ENCODE measurements at places on chromosomes 3 and 15.

- DNase-seq: no peak
Observed at GRCh38 chr3:46471371-46471914, 6.7 kb upstream of the LTF start.

- no peak for DNase-seq
Observed at GRCh38 chr15:86849558-86850285, 770.1 kb downstream of the AGBL1 start.

DNA sequence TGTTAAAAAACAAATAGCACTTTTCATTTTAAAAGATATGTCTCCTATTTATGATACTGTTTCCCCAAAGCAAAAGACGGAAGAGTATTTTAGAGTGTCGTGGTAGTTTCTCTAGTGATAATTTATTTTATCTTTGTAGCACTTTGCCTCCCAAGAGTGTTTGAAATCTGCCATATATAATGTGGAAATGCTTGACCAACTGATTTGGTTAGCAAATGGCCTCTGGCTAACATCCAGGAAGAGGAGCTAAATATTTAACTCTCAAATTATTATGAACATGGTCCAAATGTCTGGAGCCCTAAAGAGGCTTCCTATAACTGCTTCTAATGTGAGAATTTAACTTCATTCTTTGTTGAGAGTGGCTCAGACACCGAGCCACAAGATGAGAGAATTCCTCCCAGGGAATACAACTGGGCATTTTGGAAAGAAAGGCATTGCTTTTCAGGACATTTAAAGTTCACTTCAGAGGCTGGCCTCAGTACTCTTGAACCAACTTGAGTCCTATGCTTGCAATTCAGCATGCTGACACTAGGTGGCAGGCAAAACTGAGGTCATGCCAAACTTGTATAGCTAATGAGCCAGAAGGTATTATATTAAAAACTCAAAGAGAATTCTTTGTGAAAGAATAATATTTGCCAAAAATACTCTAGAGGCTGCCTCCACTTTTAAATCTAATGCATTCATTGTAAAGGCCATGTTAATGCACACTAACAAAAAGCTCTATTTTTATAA is 104.5 kb downstream of the RARB start:
- no peak for DNase-seq

DNA sequence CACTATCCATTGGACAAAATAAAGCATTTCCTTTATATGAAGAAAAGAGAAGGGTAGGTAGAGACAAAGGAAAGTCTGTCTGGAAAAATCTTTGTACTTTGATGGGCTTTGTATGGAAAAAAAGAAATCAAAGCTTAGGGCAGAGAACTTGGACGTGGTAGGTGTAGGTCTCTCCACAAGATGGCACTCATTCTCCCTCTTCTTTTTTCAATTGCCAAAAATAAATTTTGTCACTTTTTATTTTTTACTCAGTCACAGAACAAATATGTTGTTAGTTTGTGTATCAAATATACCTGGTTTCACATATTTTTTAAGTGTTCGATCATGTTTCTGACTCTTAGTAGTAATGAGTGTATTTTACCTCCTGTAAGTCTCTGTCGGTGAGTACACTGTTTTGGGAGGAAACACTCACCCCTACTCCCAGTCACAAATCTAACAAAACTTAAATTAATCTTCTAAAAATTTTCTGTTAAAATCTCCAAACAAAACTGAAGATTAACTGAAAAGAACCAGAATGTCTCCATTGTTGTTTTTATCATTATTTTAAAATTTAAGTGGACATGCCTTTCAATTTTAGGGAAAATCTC is 415.8 kb upstream of the GOLIM4 start:
- DNase-seq: no peak

GRCh38 chr3:168212664-168213285 is 117.1 kb upstream of the GOLIM4 start:
- DNase-seq: no peak

Data from fibroblast of skin of left quadriceps (primary cell).